ENCODE measurements at places on chromosomes 4 and X.

GRCh38 chr4:109574443-109574850, 14.4 kb downstream of the MCUB start:
- H3K4me3 ChIP-seq = no peak overlapping the region
- no peaks in the 10 kb centered on the region for H3K27me3 ChIP-seq
- no peaks in the 10 kb centered on the region for H3K4me1 ChIP-seq
- no peak for DNase-seq
- no peak overlapping the region for H3K27ac ChIP-seq

DNA sequence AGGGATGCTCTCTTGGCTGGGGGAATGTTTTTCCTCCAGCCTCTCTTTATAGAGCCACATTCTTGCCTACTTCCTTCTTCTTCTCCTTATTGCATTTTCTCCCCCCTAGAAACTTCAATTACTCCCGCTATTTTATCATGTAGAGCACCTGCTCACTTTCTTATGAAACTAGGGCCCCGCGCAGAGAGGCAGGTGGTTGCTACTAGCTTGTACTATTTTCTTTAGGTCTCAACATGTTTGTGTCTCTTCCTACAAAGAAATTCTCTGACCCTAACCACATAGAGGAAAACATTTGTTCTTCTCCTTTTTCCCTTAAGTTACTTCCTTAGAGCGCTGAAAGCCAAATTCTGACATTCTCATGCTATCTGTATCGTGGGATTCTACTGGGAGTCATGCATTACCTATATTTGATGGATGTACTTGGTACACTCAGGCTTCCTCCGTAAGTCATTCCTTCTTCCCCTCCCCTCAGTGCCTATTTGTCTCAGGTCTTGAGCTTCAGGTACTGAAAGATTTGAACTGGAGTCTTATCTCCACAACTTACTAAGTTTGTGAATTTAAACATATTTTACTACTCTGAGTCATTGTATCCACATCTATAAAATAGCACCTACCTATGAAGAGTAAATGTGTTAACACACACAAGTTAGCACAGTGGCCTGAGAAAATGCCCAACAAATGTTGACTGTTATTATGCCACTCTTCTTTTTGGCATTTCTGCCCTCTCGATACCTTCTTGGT, 159.1 kb upstream of the LEF1 start:
- no peak overlapping the region for H3K4me3 ChIP-seq
- H3K36me3 ChIP-seq = no peaks in the 10 kb centered on the region
- H3K27me3 ChIP-seq = no peaks in the 10 kb centered on the region
- DNase-seq = no peak
- H3K27ac ChIP-seq = no peak overlapping the region
- 0 out of 2 replicates have a peak, but pooled peaks cover 1% of the 10 kb centered on the region for H3K4me1 ChIP-seq

DNA sequence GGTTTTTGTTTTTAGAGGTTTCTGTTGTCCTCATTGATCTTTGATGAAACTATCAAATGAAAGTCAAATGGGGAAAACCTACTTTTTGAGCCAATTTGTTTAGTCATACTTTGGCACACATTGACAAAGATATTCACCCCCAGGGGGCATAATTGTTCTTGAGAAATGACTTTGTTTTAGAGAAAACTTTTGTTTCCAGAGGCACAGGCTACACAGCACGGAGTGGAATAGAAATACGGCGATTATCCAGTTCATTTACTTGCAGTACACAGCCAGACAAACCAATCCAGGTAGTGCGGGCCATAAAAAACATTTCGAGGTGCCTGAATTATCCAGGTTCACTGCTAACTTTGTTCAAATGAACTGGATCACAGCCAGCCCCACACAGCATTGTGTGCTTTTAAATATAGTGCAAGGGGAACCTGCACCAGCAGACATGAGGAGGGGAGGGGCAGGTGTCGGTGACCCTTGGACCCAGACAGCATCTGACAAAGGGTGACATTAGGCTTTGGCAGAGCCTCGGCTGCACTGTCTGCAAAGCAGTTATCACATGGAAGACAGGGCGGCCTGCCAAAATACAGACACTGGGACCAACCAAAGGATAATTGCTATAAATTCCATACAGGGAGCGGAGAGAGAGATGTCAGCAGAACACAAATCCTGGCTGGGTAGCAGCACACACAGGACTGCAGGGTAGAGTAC, 179.6 kb upstream of the NOCT start:
- no peak overlapping the region for H3K27ac ChIP-seq
- no peaks in the 10 kb centered on the region for H3K4me1 ChIP-seq
- no peak for DNase-seq
- H3K36me3 ChIP-seq = no peaks in the 10 kb centered on the region

DNA sequence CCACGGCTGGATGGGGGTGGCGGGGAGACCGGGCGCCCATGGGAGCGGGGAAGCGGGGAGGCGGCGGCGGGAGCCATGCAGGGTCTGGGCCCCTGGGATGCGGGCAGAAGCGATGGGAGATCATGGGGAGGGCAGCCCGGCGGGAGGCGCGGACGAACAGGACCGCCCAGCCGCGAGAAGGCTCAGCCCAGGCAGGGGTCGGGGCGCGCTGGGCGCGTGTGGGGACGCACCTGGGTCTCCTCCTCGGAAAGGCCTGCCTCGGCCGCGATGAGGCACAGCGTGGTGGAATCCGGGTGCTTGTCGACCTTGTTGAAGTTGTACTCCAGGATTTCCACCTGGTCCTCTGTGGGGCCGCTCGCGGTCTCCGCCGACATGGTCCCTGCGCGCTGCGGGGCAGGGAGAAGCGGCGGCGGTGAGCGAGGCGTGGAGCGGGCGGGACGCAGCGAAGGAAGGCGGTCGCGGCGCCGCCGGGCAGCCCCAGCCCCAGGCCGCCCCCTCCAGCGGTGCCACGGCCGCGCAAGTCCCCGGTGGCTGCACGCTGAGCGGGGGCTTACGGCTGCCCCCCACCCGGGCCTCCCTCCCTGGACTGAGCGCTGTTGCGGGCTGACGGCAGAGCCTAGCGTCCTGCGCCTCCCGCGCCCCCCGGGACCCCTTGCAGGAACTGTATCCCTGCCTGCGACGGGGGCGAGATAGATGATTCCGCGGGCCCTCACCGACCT, 25.3 kb downstream of the HOPX start:
- no peak overlapping the region for H3K27ac ChIP-seq
- H3K4me1 ChIP-seq = peaks cover 2% of the 10 kb centered on the region
- no peak for DNase-seq
- H3K36me3 ChIP-seq = no peaks in the 10 kb centered on the region
- peak overlapping the region; percentile 45 for H3K4me3 ChIP-seq

DNA sequence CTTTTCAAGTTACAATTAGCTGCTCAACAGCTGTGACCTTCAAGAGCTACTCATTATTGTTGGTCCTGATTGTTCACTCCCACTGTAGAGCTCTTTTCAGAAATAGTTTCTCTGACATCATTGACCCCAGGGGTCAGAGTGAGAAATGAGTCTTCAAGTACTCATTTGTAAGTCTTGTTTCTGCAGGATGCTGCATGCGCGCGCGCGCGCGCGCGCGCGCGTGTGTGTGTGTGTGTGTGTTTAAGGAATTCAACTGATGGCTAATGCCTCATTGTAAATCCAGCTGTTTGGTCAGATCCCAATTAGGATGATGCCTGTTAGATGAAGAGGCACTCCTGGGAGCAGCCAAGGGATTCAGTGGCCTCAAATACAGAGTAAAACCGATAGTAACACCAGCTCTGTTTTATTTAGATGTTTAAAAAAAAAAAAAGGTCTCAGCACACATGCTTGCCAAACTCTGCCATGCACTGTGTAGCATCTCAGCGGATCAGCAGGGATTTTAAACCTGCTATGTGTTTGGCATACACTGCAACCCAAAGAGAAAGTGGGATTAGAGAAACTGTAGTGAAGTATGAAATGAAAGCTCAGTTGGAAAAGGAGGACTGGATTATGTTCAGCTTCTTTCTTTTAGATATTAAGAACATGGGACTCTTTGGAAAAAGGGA, 332.3 kb downstream of the ADGRL3 start:
- no peaks in the 10 kb centered on the region for H3K4me1 ChIP-seq
- no peaks in the 10 kb centered on the region for H3K27me3 ChIP-seq
- no peak overlapping the region for H3K4me3 ChIP-seq
- no peak for DNase-seq
- no peak overlapping the region for H3K27ac ChIP-seq

DNA sequence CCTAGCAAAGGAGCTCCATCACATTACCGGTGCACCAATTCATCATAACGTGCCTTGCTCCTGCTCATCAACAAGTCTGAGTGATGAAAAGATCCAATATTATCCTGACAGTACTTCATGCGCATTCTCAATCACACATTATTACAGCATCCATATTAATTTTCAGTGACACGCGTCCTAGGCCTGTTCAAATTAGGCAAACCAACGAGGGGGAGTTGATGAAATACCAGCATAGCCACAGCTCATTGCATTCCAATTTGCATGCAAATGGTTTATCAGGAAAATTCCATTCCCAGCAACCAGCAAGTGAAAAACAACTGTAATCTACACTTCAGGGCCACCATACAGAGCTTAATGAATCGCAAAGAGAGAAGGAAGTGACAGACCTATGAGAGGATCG, 236.9 kb downstream of the DCLK2 start:
- H3K4me3 ChIP-seq = no peak overlapping the region
- H3K27ac ChIP-seq = no peak overlapping the region
- no peak for DNase-seq

GRCh38 chr4:124111922-124112321, 600.6 kb downstream of the ANKRD50 start:
- H3K36me3 ChIP-seq = no peaks in the 10 kb centered on the region
- H3K4me3 ChIP-seq = no peak overlapping the region
- peak; percentile 22 for DNase-seq
- H3K27me3 ChIP-seq = no peaks in the 10 kb centered on the region
- H3K27ac ChIP-seq = no peak overlapping the region

- no peak overlapping the region for H3K4me3 ChIP-seq
- H3K36me3 ChIP-seq = no peaks in the 10 kb centered on the region
- DNase-seq = no peak
- no peak overlapping the region for H3K27ac ChIP-seq
- H3K27me3 ChIP-seq = no peaks in the 10 kb centered on the region
These were observed 96.1 kb upstream of the VCX start for GRCh38 chrX:7746856-7747255.

DNA sequence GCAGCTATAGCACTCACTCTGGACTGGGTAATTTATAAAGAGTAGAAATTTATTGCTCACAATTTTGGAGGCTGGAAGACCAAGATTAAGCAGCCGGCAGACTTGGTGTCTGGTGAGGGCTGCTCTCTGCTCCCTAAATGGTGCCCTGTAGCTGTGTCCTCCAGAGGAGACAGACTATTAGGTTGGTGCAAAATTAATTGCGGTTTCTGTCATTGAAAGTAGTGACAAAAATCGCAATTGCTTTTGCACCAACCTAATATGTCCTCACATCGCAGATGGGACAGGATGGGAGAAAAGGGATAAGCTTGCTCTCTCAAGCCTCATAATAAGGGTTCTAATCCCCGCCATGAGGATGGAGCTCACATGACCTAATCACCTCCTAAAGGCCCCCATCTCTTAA, 258.1 kb upstream of the VCX3A start:
- no peak for DNase-seq
- no peaks in the 10 kb centered on the region for H3K4me1 ChIP-seq
- H3K27me3 ChIP-seq = no peaks in the 10 kb centered on the region
- H3K27ac ChIP-seq = no peak overlapping the region
- no peak overlapping the region for H3K4me3 ChIP-seq
- H3K36me3 ChIP-seq = no peaks in the 10 kb centered on the region

DNA sequence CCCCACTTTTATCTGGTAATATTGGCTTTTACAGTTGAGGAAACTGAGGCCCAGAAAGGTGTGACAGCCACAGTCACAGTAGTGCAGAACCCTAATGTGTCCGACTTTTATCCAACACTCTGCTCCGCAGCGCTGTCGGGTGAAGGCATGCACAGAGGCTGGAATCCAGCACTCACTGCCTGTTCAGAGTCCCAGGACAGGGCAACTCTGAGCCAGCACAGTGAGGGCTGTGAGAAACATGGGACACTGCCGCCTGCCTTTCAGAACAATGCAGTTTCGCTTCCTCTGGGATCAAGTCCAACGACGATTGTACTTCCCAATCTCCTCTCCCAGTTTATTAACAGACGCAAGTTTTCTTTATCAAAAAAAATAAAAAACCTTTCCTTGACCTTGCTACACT, 41.9 kb upstream of the PDGFRA start:
- H3K4me3 ChIP-seq = no peak overlapping the region
- H3K4me1 ChIP-seq = no peaks in the 10 kb centered on the region
- DNase-seq = no peak
- H3K27me3 ChIP-seq = no peaks in the 10 kb centered on the region
- H3K27ac ChIP-seq = no peak overlapping the region
- no peaks in the 10 kb centered on the region for H3K36me3 ChIP-seq

DNA sequence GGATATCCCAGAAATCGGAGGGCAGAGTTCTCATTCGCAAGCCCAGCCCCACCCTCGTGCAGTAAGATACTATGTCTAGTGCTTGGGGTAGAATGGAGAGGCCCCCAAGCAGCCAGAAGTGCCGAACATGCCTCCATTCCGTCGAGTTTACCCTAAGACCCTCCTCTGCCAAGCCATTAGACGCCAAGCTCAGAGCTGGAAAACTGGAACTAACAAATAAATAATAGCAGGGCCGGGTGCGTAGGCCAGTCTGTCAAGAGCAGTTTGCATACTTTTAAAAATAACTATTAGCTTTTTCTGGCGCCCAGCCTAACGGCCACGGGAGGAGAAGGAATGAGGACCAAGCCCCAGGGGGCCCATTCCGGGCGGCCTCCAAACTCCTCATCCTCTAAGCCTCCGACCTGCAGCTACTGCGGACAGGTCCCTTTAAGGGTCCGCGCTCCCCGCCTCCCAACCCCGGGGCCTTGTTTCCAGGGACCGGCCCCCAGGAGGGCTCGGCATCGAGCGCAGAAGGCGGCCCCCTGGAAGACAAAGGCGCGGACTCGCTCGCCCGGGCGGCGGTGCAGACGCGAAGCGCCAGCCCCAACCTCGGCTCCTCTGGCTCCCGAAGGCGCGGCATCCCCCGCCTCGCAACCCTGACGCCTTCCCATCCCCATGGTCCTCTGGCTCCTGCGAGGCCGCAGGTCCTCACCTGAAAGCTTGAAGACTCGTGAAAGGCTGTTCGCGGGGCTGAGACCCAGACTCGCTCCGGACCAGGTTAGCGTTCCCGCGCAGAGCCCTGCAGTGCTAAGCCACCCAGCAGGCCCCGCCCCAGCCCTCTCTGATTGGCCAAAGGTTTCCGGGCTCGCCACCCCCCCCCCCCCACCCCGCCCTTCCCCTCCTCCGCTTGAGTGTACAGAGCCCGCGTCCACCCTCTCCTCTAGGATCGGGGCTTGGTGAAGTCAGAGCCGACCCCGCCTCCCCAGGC, at the start of gene TMSB15A:
TMSB15A (minus strand) TSS at position 765 of the 967 bp plus-strand sequence.
- DNase-seq = peak; percentile 27
- H3K27me3 ChIP-seq = no peaks in the 10 kb centered on the region
- no peaks in the 10 kb centered on the region for H3K36me3 ChIP-seq
